ENCODE measurements at places on chromosomes 1 and 21.

DNA sequence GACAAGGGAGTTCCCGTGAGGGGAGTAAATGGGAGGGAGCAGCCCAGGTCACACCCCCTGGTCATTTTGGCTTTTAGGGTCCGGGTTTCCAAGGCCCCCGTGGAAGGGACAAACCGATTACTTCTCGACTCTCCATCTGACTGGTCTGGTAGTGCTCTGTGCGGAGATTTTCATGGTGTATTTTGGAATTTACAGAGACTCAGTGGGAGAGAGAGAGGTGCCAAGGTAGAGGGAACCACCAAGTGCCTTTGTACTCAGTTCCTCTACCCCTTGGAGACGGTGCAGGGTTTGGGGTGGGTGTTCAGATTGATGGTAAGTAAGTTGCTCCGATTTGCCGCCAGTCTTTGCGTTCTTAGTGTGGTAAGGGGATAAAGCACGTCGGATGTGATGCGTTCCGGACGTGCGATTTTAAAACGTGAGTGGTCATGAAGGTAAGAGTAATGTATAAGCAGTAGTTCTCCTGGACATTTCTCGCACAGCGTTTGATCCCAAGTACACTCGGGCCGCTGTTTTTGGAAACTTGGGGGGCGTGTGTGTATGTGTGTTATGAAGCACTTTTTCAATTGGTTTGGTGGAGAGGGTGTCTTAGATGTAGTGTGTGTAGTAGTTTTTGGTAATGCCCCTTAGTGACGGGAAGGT, 682 bp downstream of the SUCO start:
- DNase-seq = peak; percentile 36

DNA sequence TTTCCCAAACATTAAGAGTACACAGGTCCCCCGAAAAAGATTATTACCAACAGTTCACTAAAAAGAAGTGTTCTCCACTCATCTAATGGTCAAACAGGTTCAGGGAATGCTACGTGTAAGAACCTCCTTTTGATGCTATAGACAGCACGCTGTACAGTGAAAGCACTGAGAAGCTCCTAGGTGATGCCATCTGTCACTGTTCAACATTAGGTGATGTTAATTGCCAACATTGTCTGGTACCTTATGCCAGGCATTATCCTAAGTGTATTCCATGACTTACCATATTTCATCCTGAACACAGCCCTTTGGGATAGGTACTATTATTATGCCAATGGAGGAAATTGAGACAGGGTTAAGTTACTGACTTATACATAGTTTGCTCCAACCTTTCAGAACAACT, 82.1 kb downstream of the DAB1 start:
- no peak for DNase-seq

DNA sequence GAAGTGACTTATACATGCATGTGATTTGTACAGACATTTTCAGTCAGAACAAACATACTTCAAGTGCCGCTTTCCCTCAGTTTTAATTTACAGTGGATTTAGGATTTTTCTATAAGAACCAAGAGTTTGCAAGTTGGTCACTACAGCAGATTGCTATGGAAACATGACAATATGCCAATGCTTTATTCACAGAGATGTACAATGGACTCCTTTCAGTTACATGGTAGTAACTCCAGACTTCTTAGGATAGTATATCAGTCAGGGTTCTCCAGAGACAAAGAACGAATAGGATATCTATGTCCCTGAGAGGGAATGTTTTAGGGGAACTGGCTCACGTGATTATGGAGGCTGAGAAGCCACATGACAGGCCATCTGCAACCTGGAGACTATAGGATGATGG, 27.4 kb downstream of the IFI44 start:
- no peak for DNase-seq

- DNase-seq = peak; percentile 46
Observed at GRCh38 chr1:62508187-62508758, 71.4 kb downstream of the USP1 start.

- no peak for DNase-seq
Observed at GRCh38 chr1:94721240-94721639, 98.9 kb upstream of the SLC44A3 start.

GRCh38 chr1:111499026-111499785, 4.2 kb downstream of the ADORA3 start:
- DNase-seq = no peak

- peak; percentile 49 for DNase-seq
Observed at GRCh38 chr1:94871031-94871430, 50.9 kb downstream of the SLC44A3 start.

DNA sequence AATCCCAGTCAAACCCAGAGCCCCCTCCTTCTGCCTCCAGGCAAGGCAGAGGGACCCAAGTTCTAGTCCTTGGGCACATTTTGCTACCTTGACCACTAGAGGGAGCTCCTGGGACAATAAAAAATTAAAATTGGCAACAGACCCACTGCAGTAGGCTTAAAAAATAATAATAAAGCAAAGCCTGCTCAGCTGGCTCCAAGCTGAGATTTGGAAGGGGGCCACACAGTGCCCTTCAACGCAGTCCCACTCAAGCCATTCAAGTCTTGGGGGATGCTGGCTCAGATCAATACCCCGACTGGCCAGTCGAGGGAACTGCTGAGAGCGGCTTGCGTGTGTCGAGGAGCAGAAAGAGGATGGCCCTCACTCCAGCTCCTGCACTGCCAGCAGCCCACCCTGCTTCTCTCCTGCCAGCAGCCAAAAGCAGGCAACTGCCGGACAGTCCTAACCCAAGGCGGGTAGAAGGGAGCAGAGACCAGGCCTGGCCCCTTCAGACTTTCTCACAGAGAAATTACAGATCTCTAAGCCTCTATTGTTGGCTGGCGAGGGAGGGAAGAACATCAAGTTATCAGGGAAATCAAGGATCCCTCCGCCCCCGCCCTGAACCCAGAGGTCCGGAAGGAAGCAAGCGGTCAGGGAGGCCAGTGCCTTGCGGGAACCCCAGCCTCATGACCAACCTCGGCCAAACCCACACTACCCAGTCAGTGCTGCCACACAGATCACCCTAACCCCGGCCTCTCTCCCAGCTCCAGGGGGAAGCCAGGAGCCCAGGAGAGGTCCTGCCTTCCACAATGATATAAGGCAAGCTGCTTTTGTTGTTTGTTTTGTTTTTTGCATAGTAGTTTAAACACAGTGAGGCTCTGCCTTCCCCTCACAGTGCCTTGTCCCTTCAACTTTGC, 4.9 kb upstream of the ALDH4A1 start:
- DNase-seq = peak; percentile 69

- DNase-seq = peak; percentile 56
Observed at GRCh38 chr1:204941421-204942338, 71.0 kb downstream of the NFASC start.

GRCh38 chr1:20494609-20495311, 8.8 kb upstream of the CAMK2N1 start:
- peak; percentile 86 for DNase-seq

DNA sequence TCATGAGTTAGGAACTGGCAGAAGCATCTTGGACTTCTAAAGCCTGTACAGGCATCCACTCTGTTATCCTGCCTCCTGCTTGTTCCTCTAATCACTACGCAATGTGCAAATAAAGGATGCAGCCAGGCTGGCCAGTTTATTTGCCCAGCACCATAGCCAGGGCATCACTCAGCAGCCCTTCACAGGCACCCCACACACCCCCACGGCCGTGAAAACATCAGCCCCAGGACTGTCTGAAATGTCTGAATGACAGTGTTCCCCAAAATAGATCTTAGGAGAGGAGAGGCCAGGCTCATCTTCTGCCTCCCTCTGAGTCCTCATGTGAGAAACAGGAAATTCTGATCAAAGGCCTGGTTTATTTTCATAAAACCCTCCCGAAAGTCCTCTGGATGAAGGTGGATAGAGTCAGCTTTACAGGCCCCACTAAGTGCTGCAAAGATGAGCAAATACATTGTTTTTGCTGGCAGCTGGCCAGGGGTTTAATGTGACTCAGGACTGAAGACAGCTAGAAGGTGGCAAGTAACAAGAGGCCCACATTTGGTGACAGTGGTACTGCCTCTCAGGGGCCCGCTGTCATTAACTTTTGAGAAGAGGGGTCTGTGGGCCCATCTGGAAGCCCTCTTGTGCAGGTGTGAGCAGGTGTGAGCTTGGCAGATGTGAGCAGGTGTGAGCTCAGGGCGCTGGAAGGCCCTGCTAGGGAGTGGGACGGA, 32.9 kb downstream of the GRHL3 start:
- peak; percentile 85 for DNase-seq

DNA sequence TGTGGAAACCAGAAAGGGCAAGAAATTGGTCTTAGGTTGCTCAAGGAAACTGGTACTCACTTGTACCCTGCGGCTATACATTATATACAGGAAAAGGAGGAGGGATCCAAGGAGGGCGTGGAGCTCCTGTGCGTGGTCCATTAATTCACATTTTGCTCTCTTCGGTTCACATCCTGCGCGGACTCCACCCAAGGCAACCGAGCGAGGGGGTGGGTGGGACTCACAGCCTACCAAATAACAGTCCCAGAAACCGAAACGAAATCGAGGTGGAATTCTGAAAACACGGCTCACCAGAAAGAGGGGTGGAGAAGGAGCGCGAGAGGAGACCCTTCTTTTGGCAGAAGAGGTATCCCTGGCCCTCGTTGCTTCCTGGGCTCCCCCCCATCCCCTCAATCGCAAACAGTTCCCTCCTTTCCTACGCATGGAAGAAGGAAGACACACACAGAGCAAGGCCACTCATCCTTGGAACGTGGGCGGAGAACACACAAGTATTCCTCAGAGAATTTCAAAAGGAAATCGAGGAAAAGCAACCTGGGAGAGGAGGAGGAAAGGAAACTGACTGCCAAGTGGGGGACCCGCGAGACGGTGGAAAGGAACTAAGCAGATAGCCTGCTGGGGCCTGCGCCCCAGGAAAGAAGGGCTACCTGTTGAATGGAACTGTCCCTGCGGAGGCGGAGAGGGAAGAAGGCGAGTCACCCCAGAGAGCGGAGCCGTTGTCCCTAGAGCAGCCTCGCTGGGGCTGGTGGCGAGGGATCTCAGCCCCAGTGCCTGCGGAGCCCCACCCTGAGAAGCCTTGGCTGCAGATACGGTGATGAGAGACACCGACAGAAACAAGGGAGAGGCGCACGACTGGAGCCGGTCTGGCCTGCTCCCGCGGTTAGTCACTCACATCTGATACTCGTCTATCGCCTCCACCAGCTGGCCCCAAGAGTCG, 705 bp downstream of the AIDA start:
- DNase-seq = peak; percentile 64

DNA sequence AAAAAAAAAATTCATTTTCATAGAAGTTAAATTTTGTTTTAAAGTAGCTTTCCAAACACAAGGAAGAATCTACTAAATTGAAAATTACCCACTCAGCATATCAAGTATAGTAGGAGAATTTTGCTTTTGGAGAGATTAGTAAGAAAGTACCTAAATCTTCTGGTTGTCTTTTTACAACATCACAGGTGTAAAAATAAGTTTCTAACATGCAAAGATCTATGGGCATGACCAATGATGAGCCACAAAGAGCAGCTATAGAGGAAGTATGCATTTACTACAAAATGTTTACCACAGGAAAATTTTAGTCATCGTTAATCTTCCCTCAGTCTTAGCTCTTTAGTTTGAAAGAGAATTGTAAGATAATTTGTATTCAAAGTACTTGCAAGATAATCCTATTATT, 28.1 kb downstream of the ANGPTL3 start:
- DNase-seq = peak; percentile 19

DNA sequence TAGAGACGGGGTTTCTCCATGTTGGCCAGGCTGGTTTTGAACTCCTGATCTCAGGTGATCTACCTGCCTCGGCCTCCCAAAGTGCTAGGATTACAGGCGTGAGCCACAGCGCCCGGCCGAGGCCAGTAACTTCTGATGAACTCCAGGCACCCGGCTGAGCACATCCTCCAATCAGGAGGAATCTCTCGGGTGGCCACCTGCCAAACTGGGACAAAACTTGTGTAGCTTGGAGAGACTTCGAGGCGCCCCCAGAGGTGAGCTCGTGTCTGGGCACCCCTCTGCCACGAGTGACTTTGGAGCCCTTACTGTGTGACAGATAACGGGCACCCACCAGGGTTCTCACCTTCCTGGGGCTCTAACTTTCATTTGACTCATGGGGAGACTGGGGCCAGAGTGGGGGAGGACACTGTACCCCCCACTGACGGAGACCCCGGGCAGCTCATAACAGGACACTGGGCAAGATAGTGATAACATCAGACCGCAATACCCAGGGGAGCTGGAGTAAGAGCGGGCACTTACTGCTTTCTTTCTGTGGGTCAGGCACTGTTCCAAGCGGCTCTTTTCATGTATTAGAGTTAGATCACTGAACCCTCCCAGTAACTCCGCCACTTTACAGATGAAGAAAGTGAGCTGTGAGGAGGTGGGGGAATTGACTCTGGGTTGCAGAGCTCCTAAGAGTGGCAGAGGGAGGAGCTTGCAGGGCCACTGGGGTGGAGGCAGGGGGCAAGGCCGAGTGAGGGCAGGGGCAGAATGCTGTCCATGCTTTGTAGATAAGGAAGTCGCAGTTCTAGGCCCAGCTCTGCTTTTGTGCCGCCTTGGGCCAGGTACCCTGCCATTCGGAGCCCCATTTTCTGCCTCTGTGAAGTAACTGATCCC, 1.9 kb upstream of the PADI2 start:
- DNase-seq = peak; percentile 56

- no peak for DNase-seq
Observed at GRCh38 chr1:9125325-9125724, 3.6 kb downstream of the GPR157 start.

DNA sequence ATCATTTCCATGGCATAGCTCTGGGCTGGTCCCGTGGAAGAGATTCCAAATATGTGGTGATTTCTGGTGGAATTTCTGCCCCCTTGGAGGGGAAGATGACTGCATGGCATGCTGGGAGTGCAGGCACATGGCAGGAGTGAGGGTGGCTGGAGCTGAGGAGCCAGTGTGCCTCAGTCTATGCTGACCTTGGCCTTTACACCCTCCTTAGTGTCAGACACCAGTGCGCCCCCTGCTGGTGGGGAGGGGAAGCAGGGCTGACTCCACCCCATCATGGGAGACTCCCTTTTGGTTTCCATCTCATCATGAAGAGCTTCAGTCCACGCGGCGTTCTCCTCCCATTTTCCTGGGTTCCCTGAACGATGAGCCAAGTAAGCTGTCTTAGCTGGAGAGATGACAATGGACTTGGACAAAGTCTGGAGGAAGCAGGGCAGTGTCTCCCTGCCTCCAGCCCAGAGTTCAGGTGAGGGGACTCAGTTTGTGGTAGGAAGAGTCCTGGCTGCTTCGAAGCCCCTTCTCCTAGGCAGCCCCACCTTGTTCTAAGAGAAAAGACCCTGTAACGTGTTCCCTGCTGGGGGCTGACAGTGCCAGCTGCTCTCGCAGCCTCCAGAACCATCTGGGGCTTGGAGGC, 10.3 kb downstream of the ALX3 start:
- DNase-seq = peak; percentile 25

DNA sequence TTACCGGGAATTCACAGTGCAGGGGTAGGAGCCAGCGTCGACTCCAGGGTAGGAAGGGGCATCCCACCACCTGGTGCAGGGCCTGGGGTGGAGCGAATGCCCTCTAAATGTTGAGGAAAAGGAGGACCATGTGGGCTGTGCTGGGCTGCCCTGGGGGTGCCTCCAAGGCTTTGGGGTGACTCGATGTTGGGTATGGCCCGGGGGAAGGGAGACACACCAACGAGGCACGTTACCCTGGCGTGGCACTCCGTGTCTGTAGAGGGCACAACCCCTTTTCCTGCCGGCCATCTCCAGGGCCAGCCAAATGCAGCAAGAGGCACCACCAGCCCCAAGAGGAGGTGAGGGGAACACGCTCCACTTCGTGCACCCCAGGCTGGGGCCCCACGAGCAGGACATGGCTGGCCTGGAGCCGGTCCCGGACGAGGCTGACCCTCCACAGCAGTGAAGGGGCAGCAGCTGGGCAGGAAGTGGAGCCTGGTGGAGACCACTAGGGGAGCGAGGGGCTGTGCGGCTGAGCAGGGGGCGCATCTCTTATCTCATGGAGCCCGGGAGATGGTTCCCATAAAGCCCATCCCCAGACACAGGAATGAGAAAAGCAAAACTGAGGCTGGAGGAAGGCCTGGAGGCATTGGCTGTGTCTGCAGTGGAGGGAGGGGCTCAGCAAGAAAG, 11.2 kb downstream of the ACTRT2 start:
- no peak for DNase-seq

Measured in fibroblast of skin of right biceps (primary cell).